ENCODE measurements at places on chromosomes 12 and 14.
A peak's percentile ranks its signal among the peaks of the same experiment; 100 is the strongest.

- no peak for DNase-seq
Observed at GRCh38 chr12:806200-806791, 53.9 kb downstream of the WNK1 start.

DNA sequence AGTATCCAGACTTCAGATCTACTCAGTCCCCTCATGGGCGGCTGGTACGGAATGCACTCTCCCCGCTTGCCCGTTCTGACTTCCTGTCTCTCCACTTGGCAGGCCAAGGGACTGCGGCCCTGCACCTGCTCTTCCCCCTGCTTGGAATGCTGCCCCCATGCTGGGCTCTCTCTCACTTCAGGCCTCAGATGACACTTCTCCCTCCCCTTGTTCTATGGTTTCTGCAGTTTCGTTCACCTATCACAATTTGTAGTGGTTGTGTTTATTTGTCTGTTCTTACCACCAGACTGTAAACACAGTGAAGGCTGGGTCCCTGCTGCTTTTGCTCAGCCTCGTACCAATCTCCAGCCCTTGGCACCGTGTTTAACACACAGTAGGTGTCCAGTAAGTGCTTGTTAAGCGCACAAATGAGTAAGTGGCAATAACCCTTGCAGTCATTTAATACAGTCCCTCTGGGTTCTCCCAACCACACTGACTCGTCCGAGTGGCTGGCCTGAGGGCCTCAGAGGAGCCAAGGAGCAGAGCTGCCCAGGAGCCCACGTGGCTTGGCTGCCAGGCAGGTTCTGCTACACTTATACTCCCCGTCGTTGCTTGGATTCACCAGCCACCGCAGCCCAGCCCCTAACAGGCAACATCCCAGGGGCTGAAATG is 11.8 kb downstream of the SLC6A12 start:
- DNase-seq: no peak

DNA sequence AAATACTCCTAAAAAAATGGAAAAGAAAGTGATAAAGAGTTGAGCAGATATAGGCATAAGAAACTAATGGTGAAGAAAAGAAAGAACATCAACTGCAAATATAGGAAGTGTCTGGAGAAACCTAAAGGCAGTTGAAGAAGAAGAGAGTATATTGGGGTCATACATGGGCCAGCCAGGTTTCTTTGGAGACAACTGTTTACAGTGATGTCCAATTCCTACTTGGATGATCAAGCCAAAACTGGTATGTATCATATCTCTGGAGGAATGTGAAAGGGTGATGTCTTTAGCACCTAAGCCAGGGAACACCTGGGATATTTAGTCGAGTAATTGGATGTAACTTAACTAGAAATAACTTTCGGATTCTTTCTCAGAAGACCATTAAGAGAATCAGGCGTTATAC is 129.3 kb upstream of the FLRT2 start:
- no peak for DNase-seq

GRCh38 chr12:123034022-123034541 is 53.6 kb downstream of the ARL6IP4 start:
- no peak for DNase-seq

- no peak for DNase-seq
Observed at GRCh38 chr14:59346796-59347510, 118.2 kb downstream of the GPR135 start.

DNA sequence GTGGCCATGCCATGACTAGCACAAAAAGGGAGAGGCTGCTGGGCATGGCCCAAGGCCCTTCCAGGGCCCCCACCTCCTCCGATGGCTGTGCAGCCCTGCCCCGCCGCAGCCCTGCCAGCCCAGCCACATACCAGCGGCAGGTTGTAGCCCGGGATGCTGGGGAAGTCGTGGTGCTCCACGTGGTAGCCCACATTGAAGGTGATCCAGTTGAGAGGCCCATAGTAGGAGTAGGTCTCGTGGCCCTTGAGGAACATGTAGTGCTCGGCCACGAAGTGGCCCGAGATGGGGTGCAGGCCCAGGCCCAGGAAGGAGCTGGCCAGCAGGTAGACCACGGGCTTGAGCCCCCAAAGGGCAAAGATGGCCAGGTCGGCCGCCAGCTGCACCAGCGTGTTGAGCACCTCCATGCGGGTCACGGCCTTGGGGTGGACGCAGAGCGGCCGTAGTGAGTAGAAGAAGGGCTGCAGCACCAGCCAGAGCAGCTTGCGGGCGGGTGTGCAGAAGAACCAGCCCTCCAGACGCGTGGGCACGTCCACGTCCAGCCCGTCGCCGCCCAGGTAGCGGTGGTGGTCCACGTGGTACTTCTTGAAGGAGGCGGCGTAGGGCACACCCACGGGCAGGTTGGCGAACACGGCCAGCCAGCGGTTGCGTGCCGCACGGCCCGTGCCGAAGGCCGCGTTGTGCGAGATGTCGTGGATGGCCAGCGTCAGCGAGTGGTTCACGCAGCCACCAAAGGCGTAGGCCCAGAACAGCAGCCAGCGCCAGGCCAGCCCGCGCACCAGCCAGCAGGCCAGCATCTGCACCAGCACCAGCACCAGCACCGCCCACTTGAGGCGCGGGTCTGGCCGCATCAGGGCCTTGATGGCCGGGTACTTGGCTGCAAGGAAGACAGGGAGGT is 10.4 kb downstream of the DEGS2 start:
- DNase-seq: no peak

DNA sequence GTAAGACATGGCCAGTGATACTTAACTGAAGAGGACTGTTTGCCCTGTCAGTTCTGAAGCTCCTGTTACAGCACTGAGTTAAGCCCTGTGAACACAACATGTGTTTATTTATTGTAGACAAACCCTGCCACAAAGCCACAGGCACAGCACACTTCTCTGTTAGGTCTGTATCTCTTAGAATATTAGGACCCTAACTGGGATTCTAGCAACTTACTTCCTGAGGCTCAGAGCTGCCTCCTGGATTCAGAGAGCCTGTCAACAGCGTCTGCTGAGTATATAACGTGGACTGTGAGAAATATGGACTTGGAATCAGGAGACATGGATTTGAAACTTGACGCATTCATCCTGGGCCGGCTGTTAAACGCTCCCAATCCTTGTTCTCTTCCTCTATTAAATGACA is 135.0 kb upstream of the HIF1A start:
- no peak for DNase-seq

DNA sequence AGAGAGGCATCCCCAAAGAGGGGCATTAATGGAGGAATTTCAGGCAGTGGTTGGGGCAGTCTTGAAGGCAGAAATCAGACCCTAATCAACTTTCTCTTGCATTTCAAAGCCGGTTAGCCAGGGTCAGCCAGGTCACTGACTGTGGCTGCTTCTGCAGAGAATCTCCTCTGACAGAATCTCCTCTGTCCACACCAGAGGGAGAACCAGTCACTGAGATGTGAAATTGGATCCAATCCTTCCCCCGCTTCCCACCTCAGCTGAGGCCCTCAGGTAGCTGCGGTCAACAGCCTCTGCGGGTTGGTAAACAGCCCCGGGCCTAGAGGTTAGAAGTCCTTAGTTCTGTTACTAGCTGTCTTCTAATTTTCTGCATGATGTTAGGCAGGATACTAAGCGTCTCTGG is 39.8 kb upstream of the NUAK1 start:
- no peak for DNase-seq

- DNase-seq: no peak
Observed at GRCh38 chr14:58272588-58273372, 25.6 kb upstream of the ARID4A start.

DNA sequence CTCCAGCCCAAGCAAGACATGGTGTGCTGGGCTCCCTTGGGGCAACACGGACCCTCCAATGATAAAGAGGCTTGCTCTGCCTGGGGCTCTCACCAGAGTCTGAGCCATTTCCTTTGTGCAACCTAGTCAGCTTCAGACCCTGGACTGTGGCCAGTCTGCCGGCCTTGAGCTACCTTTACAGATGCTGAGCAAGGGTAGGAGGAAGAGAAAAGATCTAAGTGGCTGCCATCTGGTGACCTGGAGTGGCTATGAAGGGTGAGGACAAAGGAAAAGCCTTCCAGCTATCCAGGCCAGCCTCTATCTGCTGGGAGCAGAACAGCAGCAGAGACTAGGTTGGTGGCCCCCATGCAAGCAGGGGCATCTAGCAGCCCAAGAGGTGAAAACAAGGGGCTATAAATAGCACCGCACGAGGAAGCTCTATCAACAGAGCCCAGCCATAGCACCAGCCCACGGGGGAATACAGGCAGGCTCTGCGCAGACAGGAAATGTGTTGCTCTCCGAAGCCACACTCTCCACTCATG is 230.1 kb downstream of the FOXN3 start:
- no peak for DNase-seq

GRCh38 chr14:63701606-63702299 is 26.1 kb downstream of the SGPP1 start:
- no peak for DNase-seq

- peak; percentile 37 for DNase-seq
Observed at GRCh38 chr14:73742520-73743238, 28.5 kb upstream of the PNMA1 start.

GRCh38 chr12:54329759-54330158 is 4.8 kb downstream of the COPZ1 start:
- DNase-seq: no peak

DNA sequence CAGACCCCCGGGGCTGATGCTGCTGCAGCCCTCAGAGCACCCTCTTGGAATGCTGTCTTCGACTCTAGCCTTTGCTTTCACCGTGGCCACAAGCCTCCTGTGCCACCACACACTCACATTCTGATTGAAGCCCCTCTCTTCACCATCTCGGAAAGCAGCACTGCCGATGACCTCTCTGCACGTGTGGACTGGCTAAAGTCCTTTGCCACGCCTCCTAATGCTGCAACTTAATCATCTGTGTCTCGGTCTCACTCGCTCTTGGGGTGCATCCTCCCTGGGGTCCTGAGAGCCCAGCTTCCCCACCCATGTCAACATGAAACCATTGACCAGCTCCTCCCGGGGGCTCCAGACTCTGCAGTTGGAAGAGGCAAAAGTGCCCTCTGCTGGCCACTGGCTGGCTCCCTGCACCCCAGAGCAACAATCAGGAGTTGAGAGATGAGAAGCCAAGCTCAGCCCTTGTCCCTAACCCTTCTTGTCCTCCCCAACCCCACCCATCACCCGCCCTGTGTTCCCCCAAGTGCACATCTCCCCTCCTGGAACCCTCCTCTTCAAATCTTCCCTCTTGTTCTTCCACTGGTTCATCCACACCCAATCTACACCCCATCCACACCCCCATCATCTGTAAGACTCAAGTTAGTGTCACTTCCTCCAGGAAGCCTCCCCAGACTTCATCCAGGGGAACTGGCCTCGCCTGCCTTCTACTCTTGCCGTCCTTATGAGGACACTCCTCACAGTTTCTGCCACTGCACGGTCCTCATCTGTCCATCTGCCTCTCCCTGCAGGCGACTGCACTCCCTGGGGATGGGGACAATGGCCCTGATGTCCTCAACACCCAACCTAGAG is 23.6 kb upstream of the FAM181A start:
- peak; percentile 15 for DNase-seq

GRCh38 chr14:106417224-106418049 is 891.1 kb downstream of the TMEM121 start:
- DNase-seq: peak; percentile 99

- no peak for DNase-seq
Observed at GRCh38 chr14:59691266-59691665, 114.7 kb upstream of the CCDC175 start.

DNA sequence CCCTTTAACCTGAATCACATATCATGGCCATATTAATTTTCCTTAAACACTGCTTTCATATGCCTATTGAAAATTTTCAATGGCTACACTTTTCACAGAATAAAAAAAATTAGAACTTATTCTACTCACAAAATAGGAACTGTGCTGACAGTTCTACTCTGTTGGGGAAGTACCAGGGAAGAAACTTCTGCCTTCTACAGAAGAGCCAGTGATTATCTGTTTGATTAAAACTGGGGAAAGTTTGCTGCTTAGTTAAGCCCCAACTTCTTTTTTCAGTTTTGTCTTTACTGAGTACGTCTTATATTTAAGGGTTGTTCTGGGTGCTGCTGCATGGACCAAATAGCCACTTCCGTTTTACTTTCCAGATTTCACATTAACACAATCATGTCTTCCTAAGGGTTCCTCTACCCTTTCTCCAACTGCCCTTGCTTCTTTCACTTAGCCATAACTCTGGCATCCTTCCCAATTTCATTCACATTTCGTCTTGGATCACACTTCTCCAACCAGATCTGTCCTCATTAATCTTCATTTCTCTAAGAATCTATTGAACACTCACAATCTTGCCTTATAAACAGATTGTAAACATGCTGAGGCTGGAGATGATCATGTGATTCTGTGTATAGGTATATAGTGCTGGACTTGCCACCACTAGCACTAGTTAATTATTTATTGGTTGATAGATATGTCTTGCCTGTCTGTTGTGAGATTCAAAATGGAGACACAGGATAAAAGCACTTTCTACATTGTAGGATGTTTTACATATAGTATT is 1.9 kb upstream of the SEL1L start:
- no peak for DNase-seq

DNA sequence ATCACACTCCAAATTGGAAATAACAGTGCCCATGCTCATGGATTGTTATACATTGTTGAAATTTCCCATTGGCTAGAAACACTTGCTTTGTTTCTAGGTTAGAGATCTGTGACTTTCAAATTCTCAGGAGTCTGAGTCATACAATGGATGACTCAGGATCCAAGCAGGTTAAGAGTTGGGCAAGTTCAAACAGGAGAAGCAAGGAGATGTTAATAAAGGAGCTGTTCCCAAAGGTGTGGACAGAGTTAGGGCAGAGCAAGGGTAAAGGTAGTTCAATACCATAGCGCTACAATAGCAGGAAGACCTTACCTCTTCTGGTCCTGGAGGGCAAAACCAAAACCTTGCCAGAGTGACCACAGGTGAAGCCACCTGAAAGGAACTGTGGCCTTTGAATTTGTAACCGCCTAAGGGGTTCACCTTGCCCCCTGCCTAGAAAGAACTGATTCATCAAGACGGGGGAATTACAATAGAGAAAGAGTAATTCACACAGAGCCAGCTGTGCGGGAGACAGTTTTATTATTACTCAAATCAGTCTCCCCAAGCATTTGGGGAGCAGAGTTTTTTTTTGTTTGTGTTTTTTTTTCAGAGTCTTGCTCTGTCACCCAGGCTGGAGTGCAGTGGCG is 4.2 kb upstream of the AMN1 start:
- DNase-seq: peak; percentile 74

GRCh38 chr12:92342574-92342973 is 196.9 kb upstream of the BTG1 start:
- no peak for DNase-seq

DNA sequence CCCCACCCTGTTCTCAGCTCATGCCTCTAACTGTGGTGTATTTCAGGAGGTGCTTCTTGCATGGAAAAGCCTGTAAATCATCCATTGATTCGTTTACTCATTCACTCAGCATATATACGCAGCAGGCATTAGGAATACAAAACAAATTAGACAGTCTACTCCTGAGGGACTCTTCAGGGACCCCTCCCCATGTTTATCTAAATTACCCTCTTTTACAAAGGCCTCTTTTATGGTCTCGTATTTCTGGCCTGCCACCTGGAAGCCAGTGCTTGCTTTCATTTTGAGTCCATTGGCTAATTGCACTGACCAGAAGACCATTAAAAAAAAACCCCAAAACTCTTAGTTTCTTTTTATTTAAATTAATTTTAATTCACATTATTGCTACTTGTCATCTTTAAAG is 134.4 kb downstream of the DACT1 start:
- no peak for DNase-seq
